ENCODE measurements at places on chromosomes 7 and 10.
A peak's percentile ranks its signal among the peaks of the same experiment; 100 is the strongest.

DNA sequence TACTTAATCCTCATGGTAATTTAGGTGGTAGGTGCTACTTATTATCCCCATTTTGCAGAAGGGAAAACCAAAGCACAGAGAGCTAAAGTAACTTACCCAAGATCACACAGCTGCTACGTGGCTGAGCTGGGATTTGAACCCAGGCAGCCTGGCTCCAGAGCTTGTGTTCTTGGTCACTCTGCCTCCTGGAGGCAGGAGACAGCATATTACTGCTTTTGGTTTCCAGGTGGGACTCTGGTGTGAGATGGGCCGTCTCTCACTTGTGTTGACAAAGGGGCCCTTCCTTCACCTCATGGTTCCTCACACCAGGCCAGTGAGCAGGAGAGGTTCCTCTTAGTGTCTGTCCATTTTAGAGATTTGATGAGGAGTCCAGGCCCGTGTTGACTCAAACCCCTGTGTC is 79.8 kb upstream of the PPIF start:
- no peak for DNase-seq

DNA sequence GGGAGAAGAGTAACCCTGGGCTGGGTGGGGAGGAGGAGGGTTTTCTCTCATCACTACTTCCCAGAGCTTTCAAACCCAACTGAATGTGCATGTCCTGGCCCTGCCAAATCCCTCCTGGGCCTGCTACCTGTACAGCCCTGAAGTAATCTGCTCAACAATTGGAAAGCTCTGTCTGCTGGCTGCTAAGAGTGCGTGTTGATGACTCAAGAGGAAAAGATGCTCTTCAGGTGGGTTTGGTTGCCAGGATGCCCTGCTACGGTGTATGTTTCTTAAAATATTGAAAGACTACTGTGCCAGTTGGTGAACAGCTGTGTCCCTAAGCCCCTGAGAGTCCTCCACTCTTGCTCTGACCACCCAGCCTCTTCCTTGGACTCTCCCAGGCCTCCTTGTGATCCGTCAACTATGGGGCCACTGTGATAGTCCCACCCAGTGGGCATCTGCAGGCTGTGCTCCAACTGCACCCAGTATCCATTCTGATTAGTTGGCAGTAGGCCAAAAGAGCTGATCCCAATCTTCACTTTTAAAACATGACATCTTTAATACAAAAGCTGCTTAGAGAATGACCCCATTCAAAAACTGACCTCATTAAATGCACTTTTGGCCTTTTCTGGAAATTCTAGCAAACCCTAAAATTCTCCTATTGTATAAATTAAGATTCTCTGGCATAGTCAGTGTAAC is 85.6 kb downstream of the AOAH start:
- peak; percentile 38 for DNase-seq

GRCh38 chr7:70788276-70788675 is 343.7 kb upstream of the GALNT17 start:
- DNase-seq: no peak

DNA sequence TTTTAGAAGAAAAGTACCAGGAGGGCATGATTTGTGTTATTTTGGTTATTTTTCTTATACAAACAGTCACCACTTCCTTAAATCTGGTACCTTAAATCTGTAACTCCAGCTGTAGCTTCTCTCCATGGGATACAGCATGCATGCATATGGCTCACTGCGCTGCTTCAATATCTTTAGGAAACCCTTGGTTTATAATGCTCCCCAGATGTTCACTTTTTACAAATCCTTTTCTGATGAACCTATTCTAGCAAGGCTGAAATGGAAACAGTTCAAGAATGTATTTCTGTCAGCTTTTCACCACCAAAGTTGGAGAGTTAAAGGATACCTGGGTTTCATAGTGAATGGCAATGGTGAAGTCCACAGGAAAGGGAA is 50.9 kb downstream of the LAMB4 start:
- DNase-seq: no peak

DNA sequence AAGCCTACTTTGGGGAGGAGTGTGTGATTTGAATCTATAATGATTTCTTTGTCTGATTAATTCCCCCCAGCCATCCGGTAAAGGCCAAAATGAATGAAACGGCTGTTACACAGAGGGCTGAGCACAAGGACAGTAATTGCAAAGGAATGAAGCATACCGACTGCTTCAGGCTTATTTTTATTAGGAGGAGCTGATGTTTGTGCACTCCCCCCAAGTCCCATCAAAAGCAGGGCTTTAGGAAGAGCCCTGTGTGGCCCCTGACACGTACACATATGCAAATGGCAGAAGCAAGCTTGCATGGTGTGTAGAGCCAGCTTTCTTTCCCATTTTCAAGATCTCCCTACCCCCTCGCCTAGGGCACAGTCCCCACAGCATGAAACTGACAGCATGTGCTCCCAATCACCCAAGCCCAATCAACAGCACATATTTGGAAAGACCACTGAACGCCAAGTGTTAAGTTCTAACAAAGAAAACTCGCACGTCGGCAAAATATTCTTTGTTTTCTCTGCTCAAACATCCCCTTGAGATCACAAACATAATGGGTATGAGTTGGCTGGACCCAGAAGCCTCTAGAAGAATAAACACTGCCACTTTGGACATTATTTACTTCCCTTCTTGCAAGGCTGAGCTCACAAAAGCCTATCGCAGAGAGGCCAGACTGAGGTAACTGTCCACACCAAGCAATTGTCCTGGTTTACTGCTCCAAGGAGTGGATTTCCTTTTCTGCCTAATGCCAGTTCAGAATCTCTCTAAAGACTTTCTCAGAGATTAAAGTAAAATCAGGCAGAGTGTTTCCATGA is 143.0 kb downstream of the CUBN start:
- no peak for DNase-seq

GRCh38 chr7:29247224-29247962 is 52.8 kb downstream of the CHN2 start:
- no peak for DNase-seq

GRCh38 chr7:4484545-4484944 is 197.6 kb upstream of the FOXK1 start:
- DNase-seq: no peak

DNA sequence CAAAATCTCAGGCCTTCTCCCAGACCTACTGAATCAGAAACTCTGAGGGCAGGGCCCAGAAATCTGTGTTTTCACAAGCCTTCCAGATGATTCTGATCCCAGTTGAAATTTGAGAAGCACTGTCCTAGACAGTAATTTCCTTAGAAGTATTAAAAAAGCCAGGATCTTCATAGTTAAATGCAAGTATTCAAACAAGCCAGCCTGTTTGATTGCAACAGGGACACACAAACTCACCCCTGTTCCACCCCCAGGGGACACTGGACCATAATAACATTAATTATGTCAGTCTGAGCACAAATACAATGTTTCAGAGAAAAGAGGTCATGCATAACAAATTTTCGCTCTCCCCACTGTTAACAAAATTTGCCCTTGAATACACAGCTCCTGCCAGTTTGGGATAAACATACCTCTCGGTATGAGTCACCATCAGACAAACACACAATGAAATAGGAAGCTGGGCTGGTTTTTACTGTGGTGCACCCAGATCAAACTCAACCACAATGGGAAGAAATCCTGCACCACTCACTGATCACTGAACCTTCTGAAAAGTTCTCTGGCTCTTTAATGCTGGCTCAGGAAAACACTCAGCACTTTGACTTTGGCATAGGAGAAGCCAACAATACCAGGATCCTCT is 34.3 kb downstream of the ABLIM1 start:
- no peak for DNase-seq

GRCh38 chr7:23938937-23939552 is 229.0 kb downstream of the STK31 start:
- no peak for DNase-seq

DNA sequence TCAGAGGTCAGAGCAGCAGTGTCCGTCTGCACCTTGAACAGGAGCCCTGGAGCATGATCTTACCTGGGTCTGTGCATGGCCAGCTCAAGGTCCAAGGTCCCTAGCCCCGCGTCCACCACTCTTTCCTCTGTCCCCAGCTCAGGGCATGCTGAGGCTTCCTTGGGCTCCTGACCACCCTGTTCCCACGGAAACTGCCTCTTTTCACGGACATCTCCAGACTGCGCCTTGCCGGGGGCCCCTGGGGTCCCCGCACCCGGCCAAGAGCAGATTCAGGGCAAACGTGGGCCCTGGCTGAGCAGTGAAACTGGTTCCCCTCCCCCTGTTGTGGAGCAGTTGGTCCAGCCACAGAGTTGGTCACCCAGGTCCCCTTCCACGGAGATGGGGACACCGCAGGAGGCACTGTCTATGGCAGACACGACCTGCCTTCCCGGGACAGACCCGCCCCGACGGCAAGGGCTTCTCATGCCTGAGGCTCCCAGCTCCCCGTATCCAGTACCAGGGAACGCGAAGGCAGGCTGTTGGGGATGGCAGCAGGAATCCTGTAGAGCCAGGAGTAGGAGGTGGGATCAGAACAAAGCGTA is 217.4 kb upstream of the PPP2R2D start:
- DNase-seq: no peak

DNA sequence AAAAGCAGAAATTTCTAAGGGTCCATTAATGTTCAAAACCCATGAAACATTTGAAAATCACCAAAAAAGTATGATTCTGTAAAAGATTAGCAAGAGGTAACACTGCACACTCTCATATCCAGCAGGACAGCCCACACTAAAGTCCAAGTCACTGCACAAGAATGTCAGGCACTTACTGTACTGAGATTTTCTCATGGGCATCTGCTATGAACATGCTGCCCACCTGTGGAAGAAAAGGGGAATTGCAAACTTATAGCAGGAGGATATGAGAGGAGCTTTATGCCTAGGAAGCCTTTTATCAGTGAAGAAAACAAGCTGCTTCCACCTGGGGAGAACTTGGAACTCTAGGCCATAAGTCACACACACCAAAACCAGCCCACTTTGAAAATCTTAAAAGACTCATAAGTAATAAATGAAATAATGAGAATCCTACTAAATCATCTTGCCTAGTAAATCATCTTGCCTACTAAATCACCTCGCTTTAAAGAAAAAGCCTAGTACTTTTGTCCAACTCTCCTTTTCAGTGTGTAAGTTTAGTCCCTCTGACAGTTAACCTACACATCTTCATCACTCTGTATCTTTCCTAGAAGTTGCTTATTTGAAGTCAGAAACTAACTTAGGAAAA is 46.1 kb downstream of the ARMH3 start:
- DNase-seq: peak; percentile 19

- DNase-seq: no peak
Measured at GRCh38 chr7:148664324-148664723, 34.4 kb upstream of the CUL1 start.

- no peak for DNase-seq
Measured at GRCh38 chr7:99373091-99374066, 1.2 kb upstream of the ARPC1B start.

GRCh38 chr10:121736315-121737130 is 138.3 kb upstream of the FGFR2 start:
- DNase-seq: no peak

- no peak for DNase-seq
Measured at GRCh38 chr10:5737352-5737751, 52.7 kb downstream of the TASOR2 start.

DNA sequence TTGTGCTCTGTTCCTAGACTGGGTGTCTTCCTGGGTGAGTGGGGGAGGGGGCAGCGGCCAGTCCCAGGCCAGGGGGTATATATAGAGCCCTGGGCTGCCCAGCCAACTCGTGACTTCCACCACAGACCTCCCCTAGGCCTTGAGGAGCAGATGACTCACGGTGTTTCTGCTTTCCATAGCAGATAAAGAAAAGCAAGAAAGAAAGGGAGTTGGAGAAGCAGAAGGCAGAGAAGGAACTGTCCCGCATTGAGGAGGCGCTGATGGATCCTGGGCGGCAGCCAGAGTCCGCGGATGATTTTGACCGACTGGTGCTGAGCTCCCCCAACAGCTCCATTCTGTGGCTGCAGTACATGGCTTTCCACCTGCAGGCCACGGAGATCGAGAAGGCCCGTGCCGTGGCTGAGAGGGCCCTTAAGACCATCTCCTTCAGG is 10.1 kb downstream of the CALHM2 start:
- no peak for DNase-seq

DNA sequence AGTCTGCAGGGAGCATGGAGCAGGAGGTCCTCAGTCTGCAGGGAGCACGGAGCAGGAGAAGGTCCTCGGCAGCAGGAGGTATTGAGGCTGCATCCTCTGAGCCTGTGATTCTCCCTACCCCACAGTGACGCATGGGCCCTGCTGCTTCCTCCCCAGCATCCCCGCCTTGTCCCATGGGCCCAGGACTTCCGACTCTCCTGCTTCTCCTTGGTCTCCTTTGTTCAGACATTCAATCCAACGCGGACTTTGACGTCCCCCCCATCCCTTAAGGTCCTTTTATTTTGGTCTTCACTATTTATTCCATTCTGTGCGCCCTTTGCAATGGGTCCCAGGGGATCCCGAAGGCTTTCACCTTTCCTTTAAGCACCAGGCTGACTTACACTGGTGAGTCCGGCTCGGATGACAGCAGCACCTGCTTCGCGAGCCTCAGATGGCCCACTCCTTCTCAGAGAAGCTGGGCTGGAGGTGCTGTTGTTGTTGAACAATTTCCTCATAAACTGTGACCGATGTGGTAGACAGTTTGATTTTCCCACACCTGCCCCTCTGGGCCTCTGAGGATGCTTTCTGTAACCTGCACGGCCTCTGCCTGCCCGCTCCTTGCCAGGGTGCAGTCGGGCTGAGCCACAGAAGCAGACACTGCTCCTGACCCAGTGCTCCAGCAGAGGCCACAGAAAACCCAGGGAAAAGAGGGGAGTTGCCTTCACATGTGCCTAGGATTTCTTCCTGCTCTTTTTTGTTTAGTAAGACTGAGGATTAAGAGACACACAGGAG is 407.2 kb upstream of the SHH start:
- no peak for DNase-seq

DNA sequence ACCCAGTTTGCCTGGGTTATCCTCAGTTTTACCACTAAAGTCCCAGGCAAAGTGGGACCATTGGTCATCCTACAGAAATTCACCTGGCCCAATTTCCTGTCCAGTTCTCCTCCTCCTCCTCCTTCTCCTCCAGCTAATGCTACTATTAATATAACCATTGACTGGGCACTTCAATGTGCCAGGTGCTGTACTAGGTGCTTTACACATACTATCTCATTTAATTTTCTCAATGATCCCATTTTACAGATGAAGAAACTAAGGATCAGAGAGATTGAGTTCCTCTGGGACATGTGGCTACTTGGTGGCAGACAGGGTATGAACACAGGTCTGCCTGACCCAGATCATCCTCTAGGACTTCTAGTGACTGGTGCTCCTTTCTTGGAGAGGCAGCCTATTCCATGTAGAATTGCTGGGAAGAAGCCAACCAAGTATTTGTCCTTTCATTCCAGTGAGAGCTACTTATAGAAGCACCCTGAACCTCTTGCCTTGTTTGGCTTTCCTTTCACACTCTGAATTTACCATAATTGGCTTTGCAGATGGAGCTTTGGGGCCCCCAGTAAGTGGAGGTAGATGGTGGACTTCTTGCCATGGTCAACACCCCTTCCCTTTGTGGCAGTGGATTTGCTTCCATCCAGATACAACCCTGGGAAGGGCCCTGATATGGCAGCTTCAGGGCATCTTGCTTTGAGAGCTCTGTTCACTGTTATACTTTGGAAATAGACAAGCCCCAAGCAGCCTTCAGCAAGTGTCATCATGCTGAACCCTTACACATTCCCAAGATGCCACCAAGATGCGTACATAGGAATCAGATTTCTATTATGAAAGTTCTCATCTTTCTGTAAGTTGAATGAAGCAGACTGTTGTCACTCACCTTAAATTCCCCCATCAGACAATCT is 78.7 kb downstream of the MYOF start:
- no peak for DNase-seq

- no peak for DNase-seq
Measured at GRCh38 chr7:7449055-7449454, 86.6 kb downstream of the COL28A1 start.

GRCh38 chr10:10527861-10528562 is 489.7 kb upstream of the CELF2 start:
- no peak for DNase-seq

All from activated gamma-delta T cell treated with Interleukin-2 at 50 U/mL for 16 hours (primary cell).